ENCODE measurements at places on chromosomes 6 and 20.

DNA sequence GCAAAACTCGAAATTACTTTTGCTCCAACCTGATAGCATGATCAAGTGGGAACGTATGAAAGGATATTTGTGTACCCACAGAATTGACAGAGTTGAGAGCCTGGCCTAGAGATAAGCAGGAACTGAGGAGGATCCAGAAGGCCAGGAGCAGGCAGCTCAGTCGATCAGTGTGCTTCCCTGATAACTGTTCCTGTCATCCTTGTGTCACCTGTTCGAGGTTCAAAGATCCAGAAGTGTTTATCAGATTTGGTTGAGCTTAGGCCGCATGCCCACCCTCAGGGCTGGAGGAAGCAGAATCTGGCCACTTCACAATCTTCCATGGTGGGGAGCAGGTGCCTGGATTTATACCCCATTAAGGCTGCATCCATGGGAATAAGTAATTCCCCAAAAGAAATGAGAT is 124.8 kb downstream of the QRSL1 start:
- no peak for DNase-seq

DNA sequence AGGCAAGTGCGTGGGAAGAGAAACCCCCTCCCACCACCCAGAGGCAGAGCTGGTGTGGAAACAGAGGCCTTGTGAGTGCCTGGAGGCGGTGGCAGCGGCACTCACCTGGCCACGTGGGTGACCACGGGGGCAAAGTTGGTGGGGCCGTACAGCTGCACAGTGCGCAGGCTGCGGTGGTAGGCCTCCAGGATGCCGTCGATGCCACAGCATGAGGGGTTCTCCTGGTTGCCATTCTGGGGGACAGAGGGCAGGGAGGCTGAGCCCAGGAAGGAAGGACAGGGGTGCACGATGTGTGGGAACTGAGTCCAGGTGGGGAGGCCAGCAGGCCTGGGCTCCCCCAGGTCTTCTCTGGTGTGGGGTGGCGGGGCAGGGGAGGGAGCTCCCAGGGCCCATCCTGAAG is 47.7 kb downstream of the RAB44 start:
- DNase-seq, result no peak

GRCh38 chr20:40961686-40962640 is 66.7 kb upstream of the TOP1 start:
- DNase-seq, result no peak

DNA sequence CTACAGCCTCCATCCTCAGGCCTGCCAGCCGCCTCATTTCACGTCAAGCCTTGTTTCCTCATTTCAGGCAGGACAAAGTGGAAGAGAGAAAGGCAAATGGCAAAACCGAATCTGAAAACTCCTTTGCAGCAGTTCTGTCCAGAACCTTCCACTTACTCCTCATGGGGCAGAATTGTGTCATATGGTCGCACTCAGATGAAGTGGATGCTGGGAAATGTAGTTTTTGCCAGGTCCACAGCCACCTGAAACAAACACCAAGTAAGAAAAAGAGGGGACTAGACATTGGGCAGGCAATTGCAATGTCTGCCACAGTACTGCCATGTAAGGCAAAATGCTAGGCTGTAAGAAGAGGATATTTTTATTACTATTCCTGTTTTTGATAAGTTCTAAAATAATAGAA is 44.9 kb downstream of the ISM1 start:
- no peak for DNase-seq

GRCh38 chr6:91198588-91199255 is 611.9 kb upstream of the MAP3K7 start:
- DNase-seq, result no peak

DNA sequence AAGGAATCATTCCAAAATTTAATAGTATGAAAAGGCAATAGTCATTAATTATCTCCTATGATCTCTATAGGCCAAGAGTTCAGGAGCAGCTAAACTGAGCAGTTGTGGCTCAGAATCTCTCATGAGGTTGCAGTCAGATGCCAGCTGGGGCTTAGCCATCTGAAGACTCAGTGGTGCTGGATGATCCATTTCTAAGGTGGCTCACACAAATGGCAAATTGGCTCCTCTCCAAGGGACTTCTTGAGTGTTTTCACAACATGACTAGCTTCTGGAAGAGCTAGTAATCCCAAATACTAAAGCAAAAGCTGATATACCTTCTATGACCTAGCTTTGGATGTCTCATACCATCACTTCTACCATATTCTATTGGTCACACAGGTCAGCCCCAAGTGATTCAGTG is 104.2 kb downstream of the HAO1 start:
- no peak for DNase-seq

DNA sequence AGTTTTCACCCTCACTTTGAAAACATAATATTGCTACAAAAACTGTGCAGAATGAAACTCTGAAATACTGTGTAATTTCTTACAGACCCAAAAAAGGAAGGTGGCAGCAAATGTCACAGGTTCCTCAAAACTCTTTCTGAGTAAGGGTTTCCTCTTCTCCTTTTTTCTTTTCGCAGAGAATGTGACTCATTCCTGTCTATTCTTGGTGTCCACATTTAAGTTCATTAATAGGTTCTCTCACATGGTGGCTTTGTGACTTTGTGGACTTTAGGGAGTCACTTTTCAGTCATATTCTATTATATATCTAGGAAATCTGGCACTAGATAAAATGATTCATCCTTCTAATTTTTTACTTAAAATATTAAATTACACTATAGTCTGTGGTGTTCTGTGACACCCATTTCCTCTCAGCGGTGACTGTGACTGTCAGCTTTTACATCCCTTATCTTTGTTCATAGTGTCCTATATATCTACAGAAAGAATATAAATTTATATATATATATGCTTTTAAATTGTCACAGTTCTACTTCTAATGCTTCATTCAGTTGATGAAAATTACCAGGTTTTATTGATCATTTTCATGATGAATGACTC is 126.8 kb upstream of the HCRTR2 start:
- no peak for DNase-seq

DNA sequence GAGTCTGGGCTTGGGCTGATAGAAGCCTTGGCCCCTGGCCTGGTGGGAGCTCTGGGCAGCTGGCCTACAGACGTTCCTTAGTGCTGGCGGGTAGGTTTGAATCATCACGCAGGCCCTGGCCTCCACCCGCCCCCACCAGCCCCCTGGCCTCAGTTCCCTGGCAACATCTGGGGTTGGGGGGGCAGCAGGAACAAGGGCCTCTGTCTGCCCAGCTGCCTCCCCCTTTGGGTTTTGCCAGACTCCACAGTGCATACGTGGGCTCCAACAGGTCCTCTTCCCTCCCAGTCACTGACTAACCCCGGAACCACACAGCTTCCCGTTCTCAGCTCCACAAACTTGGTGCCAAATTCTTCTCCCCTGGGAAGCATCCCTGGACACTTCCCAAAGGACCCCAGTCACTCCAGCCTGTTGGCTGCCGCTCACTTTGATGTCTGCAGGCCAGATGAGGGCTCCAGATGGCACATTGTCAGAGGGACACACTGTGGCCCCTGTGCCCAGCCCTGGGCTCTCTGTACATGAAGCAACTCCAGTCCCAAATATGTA is 957 bp upstream of the VEGFA start:
- DNase-seq, result no peak

DNA sequence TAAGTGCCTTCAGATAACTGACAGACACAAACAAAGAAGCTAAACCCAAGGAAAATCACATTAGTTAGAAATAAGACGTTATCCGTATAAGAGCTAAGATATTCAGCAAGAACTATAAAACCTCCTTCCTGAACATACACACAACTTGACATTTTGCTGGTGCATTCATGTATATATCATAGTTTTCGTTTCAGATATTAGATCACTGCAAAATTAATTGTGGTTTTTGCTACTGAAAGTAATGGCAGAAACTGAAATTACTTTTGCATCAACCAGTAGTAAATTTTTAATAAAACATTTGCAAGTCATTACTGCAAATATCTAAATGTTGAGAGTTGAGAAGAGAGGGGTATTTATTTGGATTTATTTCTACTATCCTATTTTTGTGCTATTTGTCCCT is 26.1 kb upstream of the KCNQ5 start:
- DNase-seq, result no peak

GRCh38 chr20:48734104-48734749 is 93.6 kb downstream of the PREX1 start:
- no peak for DNase-seq

DNA sequence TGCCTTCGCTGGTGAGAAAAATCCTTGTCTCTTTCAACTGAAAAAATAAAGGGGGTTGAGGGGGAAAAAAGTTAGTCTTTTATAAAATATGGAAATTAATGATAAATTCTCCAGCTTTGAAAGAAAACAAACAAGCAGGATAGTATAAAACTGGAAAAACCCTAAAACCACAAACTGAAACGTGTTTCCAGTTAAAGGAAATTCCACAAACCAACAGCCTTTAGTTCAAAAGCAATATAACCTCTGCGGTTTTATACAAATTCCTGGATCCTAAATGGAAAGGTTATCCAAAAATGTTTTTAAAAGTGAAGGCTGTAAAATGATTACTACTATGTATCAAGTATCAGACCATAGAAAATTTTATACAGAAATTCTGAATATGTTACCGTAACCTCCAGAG is 55.6 kb downstream of the BMP5 start:
- no peak for DNase-seq

GRCh38 chr20:58907320-58908137 is 55.0 kb downstream of the GNAS start:
- peak; percentile 11 for DNase-seq

DNA sequence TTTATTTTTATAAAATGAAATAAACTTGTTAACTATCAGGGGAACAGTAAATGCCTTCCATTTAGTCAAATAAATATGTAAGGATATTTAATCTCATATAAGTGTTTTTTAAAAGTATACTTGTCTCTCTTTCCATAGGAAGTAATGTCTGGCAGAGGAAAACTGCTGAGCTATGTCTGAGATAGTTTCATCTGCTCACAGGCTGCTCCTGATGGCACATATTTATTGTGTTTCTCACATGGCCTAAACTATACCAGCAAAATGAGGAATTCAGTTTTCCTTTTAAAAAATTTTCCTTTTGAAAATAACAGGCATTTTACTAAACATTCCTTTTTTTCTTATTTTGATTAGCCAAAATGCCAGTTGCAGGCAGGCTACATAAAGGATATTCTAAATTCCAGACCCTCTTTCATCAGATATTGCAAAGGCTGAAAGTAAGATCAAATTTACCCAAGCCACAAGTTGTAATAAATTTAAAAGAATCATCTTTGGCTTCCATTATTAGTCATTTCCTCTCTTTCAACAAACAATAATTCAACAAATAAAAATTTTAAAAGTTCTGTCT is 60.1 kb upstream of the RNF146 start:
- DNase-seq, result no peak

DNA sequence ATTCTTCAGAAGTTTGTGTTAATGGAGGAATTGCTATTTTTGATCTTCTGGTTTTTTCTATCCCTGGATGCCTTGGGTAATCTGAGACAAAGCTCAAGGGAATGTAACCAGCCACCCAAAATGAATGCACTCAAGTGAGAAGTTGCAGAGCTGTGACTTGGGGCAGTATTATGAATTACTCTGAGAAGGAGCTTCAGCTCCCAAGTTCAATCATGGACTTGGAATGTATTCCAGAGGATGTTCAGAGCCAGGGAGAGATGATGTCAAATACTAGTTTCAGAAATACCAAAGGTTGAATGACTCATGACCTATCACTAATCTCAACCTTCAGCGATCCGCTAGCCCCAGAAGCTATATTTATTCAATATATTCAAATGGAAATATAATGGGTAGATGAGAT is 375.2 kb upstream of the PLCB4 start:
- DNase-seq, result no peak

DNA sequence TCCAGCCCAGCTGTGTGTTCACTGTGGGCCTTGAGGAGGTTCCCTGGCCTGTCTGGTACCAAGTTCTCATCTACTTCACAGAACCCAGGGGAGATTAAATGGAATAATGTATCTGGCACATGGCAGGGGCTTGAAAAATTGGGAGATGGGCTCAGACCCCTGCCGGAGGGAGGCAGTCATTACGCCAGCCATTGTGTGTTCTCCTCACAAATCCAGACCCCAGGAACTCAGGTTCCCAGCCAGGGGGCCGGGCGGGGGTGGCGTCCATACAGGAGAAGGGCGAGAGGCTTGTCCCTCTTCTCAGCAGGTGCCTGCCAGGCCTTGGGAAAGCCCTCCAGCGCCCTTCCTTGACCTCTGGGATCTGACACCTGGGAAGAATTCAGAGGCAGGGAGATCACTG is 8.1 kb downstream of the NOL4L start:
- no peak for DNase-seq

DNA sequence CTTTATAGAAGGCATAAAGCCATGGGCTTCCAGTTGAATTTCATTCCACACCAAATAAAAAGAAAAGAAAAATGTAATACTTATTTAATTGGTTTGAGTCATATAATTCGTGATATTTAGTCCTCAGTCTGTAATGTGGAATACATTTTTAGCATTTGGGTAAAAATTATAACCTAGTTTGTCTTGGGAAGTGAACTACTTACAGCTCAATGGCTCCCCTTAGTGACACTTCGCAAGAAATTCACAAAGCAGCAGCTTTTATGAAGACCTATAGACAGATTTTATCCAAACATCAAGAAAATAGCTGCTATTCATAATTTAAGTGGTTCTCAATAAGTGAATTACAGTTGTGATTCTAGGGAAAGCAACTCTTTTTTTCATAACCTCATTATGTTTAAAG is 72.1 kb downstream of the RSPO3 start:
- DNase-seq, result no peak

- no peak for DNase-seq
Measured at GRCh38 chr20:8287340-8287739, 155.3 kb downstream of the PLCB1 start.

DNA sequence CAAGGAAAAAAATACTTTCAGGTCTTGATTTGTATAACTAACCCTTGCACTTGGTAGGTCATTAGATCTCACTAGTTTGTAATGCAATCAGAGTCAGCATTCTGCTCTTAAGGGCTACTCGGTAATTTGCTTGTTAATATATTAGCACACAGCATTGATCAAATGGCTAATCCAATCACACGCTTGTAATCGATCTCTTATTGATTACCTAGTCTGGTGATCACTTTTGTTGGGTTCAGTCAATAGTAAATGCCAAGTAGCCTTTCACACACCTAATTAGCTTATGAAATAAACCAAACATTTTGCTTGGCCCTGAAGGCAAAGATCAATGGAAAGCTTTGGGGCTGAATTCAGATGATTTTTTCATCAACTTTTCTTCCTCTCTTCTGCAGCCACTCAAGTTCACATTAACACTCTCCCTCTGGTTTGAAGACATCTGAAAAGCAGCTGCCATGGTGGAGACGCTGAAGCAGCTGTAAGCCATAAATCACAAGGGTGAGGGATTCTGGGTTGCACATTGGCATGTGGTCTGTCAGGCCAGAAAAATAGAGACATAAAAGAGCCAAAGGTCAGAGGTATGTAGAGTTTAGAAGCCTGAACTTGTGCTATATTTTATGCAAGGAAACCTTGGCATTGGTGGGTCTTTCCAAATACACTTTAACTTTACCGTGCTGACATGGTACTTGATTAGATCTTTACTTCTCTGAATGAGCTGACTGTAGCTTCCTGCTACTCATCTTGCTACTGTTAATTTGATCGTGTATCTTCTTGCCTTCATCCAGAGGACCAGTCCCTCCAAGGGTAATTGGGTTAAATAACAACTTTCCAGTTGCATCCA is 234.4 kb downstream of the SIM1 start:
- no peak for DNase-seq

GRCh38 chr6:136696783-136697364 is 95.4 kb downstream of the MAP3K5 start:
- no peak for DNase-seq
